ENCODE measurements at places on chromosomes 12 and 14.

- DNase-seq = no peak
Measured at GRCh38 chr14:52740751-52741150, 10.8 kb downstream of the STYX start.

- peak; percentile 100 for DNase-seq
Measured at GRCh38 chr12:53938326-53939140, at the start of gene HOXC13. Gene HOXC13, plus strand, starts transcription at chr12:53938831. Its CDS starts 76 bp downstream, at chr12:53938907.

DNA sequence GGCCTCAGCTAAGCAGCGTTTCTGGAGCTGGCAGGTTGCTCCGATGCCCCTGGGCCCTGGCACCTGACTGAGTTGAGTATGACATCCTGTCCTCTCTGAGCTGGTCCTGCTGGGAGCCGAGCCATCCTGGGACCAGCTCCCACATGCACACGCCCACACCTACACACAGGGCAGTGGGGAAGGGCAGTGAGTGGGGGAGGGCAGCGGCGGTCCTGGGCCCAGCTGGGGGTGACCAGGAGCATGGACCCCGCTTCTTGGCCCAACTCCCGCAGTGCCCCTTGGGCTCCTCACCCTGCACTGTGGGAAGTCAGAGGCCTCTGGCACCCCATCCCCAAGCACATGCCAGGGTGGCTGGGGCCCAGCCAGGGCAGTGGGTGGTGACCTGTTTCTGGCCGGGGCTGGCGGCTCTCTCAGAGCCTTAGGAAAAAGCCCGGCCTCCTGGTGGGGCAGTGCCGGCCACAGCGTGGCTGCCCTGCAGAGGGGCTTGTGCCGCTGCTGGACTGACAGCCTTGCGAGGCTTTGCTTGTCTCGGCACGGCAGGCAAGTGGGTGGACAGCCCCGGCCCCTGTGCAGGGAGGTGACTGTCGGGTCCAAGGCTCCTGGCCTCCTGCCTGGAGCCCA lies 5.9 kb upstream of the CRIP2 start:
- no peak for DNase-seq

DNA sequence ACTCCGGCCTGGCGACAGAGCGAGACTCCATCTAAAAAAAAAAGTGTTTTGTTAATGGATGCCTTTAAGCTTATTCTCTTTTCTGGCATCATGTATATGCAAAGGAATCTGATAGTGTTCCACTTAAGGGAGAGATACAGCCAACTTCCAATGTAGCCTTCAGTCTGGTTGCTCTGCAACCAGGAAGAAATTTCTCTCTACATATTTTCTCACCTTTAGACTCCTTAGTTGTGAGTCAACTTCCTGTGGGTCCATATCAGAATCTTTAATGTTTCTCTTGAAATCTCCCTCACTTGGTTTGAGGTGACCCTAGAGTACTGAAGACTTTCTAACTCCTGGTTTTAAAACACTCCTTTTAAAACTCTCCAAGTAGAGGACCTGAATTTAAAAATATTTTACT lies 340.4 kb downstream of the SLC6A15 start:
- DNase-seq = no peak

DNA sequence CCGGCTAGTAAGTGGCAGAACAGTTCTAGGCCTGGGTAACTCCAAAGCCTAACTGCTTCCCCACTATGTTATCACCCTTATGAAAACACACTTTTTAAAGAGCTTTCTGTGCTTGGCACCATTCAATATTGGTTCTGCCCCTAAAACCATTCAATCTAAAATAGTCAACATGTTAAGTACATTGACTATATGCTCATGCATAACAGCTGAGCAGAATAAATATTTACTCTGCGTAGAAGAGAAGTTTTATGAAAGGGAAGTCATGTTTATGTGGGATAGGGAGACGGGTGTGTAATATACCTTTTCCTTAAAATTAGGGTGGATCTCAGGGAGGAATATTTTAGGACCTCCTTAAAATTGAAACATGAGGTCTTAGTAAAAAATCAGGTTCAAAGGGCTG lies 80.5 kb downstream of the SAMD4A start:
- DNase-seq = no peak

- no peak for DNase-seq
Measured at GRCh38 chr12:122819209-122819785, 16.0 kb upstream of the HIP1R start.

GRCh38 chr12:124152731-124153130 lies 142.2 kb upstream of the RFLNA start:
- DNase-seq = no peak

- no peak for DNase-seq
Measured at GRCh38 chr12:108505129-108505528, 9.9 kb upstream of the FICD start.

GRCh38 chr12:124125203-124125871 lies 152.3 kb downstream of the ZNF664 start:
- DNase-seq = peak; percentile 12

DNA sequence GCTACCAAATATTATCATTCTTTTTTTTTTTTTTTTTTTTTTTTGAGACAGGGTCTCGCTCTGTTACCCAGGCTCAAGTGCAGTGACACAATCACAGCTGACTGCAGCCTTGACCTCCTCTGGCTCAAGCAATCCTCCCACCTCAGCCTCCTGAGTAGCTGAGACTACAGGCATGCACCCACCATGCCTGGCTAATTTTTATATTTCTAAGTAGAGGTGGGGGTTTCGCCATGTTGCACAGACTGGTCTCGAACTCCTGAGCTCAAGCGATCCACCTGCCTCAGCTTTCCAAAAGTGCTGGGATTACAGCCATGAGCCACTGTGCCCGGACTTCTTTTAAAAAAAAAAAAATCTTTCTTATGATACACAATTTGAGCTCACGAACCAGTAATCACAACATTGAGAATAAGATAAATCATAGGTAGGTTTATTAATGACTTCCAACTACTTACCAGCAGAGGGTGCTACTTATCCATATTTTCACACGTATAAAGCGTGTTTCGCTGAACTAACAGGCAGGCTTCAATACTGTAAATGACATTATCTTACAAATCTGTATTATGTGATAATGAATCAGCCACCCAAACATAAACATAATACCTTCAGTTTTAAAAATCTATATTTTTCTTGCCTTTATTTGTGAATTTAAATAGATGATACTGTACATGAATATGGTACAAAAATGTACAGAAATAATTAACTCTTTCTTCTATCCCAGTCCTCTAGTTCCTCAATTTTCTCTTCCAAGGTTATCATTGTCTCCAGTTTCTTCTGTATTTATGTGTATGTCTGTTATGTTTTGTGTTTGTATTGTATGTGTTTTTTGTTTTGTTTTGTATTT lies 42.5 kb upstream of the BCAT1 start:
- peak; percentile 79 for DNase-seq

DNA sequence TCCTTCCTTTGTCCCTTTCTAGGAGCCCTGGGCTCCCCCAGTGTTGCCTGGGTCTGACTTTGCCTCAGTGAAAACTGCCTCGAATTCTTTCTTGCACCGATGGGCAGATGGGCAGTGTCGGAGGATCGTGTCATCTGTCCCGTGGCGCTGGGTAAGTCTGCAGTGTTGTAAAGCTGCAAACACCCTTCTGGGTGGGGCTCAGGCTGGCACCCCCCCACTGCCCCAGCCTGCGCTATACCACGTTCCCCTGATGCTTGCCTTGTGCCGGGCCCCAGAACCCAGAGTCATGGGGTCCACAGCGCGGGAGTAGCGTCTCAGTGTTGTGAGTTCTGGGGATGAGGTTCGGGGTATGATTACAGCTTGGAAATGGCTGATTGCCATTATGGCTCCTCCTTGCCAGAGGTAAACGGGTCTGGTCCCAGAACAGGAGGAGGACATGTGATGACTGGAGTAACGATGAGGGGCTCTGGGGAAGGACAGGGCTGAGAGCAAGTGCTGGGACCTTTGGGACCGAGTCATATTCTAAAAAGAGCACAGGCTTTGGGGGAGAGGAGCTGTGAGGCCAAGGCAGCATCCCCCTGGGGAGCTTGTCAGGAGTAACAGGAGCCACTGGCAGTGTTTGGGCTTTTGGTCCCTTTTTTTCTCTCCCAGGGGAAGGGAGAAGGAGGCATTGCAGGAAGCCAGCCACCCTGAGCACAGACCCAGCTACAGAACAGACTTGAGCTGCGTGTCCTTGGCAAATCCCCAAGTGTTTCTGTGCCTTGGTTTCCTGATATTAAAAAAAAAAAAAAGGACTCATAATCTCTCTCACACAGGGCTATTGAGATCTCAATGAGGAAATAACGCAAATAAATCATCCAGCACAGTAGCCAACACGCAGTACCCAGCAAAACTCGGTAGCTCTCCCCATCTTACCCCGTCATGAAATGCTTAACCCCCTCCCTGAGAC lies 4.3 kb downstream of the RTL1 start:
- DNase-seq = no peak

DNA sequence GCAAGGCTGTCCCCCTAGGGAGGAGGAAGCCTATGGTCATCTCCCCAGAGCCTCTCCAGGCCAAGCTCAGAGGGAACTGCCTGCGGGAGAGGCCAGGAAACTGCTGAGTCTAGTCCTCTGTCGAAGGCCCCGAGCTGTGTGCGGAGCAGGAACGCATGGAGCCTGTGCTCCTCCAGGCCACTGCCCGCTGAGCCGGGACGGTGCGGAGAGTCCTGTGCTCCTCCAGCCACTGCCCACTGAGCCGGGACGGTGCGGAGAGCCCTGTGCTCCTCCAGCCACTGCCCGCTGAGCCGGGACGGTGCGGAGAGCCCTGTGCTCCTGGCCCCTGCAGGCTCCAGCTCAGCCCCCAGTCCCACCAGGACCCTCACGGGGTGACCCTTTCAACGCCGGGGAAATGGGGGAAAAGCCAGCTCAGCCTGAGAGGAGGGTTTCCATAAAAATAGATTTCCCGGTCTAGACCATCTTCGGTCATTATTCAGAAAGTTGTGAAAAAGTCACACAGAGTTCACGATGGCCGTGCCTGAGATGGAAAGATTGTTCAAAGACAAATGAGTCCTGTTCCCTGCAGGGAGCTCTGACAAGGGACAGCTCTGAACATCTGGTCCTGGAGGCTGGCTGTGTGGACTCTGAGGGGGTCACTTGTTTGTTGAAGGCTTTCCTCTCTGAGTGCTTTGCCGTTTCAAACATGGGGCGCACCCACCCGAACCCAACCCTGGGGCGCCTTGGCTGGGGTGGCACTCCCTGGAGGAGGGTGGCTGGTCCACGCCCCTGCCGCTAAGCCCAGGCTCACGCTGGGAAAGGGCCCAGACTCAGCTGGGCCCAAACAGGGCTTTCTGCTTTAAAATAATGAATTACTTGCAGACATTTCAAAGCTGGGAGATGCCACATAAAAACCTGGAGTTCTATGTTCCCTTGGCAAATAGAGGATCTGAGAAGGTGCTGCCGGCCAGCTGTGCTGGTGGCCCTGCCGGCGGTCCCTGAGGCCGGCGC lies 85.5 kb downstream of the ADGRD1 start:
- no peak for DNase-seq

DNA sequence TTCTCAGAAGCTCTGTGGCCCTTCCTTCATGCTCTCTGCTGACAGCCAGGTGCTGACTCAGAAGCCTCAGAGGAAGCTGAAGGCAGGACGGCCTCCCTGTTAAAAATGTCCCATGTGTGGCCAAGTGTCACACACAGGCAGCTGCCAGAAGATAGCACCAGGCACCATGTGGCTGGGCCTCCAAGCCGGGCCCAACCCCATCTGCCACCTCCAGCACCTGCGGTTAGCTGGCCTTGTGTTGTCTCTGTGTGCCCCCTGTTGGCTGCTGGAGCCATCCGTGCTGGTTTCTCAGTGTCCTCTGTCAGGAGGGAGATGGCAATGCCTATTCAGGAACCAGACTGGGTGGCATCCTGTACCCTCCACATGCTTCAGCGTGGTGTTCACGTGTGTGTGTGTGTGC lies 63.2 kb downstream of the TSPAN11 start:
- DNase-seq = peak; percentile 22

- no peak for DNase-seq
Measured at GRCh38 chr12:25054076-25054782, 105.3 kb upstream of the BCAT1 start.

- no peak for DNase-seq
Measured at GRCh38 chr12:89129167-89129870, 223.0 kb downstream of the DUSP6 start.

DNA sequence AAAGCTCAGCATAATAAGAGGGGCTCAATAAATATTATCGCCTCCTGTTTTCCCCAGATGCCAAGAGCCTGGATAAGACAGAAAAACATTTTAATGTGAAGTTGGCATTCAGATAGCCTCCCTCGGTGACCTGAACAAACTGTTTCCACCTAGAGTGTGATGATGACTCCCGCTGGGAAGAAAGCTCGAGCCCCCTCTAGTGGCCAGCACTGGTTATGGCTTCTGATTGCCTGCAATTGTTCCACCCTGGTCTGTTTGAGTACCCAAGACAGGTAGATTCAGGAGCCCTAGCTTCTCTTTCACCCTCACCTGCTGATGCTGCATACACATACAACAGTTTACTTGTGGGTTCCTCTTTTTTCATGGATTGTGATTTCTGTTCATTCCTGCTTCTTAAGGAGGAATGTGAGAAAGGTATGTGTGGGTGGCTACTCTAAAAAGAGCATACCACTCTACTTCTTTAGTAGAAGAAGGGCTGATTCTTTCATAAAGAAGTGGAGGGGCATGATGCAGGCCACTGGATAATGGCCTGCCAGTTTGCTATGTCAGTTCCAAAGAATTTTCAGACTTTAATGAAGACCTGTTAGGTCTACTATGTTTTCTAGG lies 6.4 kb downstream of the ERG28 start:
- DNase-seq = peak; percentile 19

DNA sequence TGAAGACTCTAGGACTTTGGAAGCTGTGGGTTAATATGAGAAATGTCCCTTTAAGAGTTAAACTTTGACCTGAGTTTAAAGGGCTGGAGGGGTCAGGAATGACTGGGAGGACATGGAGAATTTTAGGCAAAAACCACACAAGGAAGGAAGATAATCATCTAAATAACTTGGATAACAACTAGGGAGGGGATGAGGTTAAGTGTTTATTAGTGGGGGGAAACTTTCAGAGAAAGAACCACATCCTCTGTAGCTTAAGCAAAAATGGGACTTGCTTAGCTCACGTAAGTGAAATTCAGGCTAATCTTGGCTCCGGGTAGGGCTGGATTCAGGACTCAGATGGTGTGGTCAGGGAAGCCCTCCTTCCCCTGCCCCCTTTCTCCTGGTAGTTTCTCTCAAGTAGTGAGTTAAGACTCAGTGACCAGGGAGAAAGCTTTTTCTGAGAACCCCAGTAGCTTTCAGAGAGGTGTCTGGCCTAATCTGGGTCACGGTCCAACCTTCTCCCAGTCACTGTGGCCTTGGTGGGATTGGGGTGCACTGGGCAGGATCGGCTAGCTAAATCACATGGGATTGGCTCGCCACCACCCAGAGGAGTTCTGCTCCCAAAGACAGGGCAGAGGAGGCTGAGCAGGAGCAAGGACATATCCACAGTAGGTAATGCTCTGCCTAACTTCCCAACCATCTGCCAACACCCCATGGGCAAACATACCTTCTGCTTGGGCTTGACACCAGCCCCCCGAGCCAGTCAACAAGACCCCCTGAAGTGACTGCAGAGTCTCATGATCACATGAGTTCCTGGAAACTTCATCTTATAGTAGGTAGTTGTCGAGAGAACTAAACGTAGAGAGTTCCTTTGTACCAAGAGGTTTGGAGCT lies 52.8 kb downstream of the ARF6 start:
- no peak for DNase-seq

Data from HAP-1 (cell line).